ENCODE measurements at places on chromosomes 5 and 9.
A peak's percentile ranks its signal among the peaks of the same experiment; 100 is the strongest.

DNA sequence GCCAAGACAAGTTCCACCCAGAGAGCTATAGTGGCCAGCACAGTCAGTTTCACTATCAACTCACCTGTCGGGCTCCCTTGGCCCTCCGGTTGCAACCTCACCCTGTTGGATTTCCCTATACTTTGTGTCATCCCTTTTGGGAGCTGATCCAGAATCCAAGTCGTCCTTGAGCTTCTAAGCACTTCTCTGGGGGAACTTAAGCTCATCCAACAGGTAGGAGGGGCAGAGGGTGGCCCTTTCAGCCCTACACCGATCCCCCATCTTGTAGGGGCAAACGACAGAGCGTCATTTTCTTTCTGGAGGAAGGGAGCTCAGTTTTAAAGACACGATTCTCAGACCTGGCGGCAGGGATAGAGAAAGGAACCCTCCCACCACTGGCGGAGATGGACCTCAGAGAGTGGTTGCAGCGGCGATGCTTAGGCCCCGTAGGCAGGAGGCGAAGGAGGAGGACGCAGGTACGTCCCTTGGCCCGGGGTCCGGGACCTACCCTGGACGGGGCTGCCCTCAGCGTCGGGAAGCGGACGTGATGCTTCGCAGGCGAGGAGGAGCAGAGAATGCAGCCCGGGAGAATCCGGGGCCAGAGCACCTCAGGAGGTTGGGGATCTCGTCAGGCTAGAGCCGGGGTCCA lies 519 bp downstream of the ZER1 start:
- no peak for DNase-seq
- peak overlapping the region; percentile 86 for H3K27ac ChIP-seq
- H3K4me1 ChIP-seq: peaks cover 18% of the 10 kb centered on the region
- H3K4me3 ChIP-seq: peak overlapping the region; percentile 82
- no peaks in the 10 kb centered on the region for H3K27me3 ChIP-seq

DNA sequence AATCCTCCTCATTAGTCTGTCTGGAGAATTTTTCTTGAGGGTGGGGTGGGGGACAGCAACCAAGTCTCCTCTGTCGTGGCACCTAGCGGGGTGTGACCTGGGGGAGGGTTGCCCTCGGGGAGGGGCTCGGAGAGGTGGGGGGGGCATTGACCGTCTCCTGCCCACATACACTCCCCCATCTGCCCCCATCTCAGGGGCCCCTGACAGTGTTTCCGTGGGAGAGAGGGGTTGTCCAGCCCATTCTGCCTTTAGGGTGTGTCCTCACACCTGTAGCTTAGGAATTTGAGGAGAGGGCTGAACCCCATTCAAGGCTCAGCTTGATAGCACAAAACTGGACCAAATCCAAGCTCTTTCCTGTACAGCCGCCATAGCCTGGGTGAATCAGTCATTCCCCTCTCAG lies 5.9 kb upstream of the CXXC5 start:
- peaks cover 3% of the 10 kb centered on the region for H3K36me3 ChIP-seq
- H3K27me3 ChIP-seq: peaks cover 17% of the 10 kb centered on the region
- no peak overlapping the region for H3K27ac ChIP-seq
- H3K4me3 ChIP-seq: no peak overlapping the region
- DNase-seq: no peak

GRCh38 chr5:89313804-89314588 lies 431.0 kb upstream of the MEF2C start:
- H3K4me1 ChIP-seq: peaks cover 19% of the 10 kb centered on the region
- no peak overlapping the region for H3K4me3 ChIP-seq
- H3K27ac ChIP-seq: peak overlapping the region; percentile 61
- DNase-seq: peak; percentile 38
- no peaks in the 10 kb centered on the region for H3K27me3 ChIP-seq
- no peaks in the 10 kb centered on the region for H3K36me3 ChIP-seq

GRCh38 chr5:62413711-62414110 lies 1.1 kb downstream of the IPO11 start:
- no peaks in the 10 kb centered on the region for H3K27me3 ChIP-seq
- H3K27ac ChIP-seq: peak overlapping the region; percentile 85
- peaks cover 2% of the 10 kb centered on the region for H3K36me3 ChIP-seq
- H3K4me3 ChIP-seq: peak overlapping the region; percentile 90
- DNase-seq: no peak

- peaks cover 42% of the 10 kb centered on the region for H3K4me1 ChIP-seq
- no peak for DNase-seq
- H3K36me3 ChIP-seq: peaks cover 9% of the 10 kb centered on the region
- no peak overlapping the region for H3K27ac ChIP-seq
- H3K4me3 ChIP-seq: no peak overlapping the region
- H3K27me3 ChIP-seq: peaks cover 2% of the 10 kb centered on the region
Measured at GRCh38 chr9:134401391-134401790, 75.1 kb downstream of the RXRA start.

DNA sequence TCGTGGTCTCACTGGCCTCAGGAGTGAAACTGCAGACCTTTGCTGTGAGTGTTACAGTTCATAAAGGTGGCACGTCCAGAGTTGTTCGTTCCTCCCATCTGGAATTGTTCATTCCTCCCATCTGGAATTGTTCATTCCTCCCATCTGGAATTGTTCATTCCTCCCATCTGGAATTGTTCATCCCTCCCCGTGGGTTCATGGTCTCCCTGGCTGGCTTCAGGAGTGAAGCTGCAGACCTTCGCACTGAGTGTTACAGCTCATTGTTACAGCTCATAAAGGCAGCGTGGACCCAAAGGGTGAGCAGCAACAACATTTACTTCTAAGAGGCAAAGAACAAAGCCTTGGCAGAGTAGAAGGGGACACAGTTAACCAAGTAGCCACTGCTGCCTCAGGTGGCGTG lies 69.1 kb downstream of the GCNT1 start:
- H3K36me3 ChIP-seq: no peaks in the 10 kb centered on the region
- no peak overlapping the region for H3K27ac ChIP-seq
- no peak overlapping the region for H3K4me3 ChIP-seq
- peaks cover 2% of the 10 kb centered on the region for H3K4me1 ChIP-seq
- DNase-seq: no peak

- DNase-seq: no peak
- peaks cover 3% of the 10 kb centered on the region for H3K27me3 ChIP-seq
- no peaks in the 10 kb centered on the region for H3K4me1 ChIP-seq
- H3K27ac ChIP-seq: no peak overlapping the region
- no peaks in the 10 kb centered on the region for H3K36me3 ChIP-seq
- H3K4me3 ChIP-seq: no peak overlapping the region
Measured at GRCh38 chr5:122163121-122164069, 34.0 kb downstream of the ZNF474 start.

DNA sequence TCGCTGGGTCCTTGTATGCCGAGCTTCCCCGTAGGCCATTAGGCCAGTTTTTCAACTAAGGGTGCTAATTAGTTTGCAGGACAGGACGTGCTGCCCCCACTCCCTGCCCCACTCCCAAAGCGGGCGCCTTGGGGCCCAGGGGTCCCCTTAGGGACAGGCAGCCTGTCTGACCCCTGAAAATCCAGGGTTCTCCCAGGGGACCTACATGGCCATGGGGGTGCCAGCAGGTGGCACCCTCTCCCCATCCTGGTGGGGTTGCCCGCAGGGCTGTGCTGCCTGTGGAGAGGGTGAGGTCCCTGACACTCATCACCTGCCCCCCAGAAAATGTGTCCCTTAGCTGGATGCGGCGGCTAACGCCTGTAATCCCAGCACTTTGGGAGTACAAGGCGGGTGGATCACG lies 8.5 kb upstream of the CCDC187 start:
- no peaks in the 10 kb centered on the region for H3K4me1 ChIP-seq
- H3K36me3 ChIP-seq: no peaks in the 10 kb centered on the region
- H3K27ac ChIP-seq: no peak overlapping the region

- H3K27me3 ChIP-seq: no peaks in the 10 kb centered on the region
- no peak for DNase-seq
- no peaks in the 10 kb centered on the region for H3K4me1 ChIP-seq
- H3K36me3 ChIP-seq: no peaks in the 10 kb centered on the region
- H3K27ac ChIP-seq: no peak overlapping the region
Measured at GRCh38 chr9:133643978-133644760, 8.0 kb downstream of the DBH start.

DNA sequence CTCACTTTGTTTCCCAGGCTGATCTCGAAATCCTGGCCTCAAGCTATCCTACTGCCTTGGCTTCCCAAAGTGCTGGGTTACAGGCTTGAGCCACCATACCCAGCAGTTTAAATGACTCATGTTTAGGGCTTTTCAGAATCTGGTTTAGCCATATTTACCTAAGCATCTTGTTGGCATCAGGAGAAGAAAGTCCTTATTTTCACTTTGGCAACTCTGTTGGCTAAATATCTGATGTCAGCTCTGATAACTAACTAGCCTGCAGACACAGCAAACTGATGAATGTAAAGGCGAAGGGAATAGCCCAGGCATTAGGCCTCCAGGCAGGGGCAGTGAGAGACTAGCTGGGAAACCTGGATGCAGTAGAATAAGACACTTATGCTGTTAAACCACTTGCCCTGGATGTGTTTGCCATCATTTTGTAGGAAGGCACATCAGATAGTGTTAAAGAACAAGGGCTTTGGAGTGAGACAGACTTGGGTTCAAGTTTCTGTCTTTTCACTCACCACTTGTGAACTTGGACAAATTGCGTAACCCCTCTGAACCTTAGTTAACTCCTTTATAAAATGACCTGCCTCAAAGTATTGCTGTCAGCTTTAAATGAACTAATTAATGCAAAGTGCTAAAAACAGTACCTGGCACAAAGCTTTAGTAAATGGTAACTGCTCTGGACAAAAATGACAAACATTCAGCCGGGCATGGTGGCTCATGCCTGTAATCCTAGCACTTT lies 34.7 kb upstream of the GARNL3 start:
- H3K4me3 ChIP-seq: no peak overlapping the region
- peaks cover 7% of the 10 kb centered on the region for H3K4me1 ChIP-seq
- no peak overlapping the region for H3K27ac ChIP-seq
- peaks cover 10% of the 10 kb centered on the region for H3K27me3 ChIP-seq

DNA sequence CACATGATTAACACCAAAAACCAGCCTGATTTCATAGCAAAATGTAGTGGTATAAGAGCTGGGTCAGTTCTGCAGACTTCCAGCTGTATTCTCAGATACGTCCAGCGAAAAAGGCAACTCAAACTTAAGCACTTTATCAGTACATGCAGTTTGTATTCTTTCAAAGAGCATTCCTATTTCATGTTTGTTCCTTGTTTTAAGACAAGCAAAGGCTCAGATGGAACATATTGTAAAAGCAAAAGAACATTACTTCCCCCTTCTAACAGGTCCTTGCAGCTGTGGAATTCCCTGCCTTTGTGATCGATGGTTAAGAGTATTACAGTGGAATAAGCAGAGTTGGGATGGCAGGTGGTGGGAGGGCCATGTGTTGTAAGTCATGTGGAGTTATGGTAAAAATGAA lies 86.3 kb upstream of the GRHPR start:
- no peak overlapping the region for H3K27ac ChIP-seq
- H3K4me1 ChIP-seq: no peaks in the 10 kb centered on the region
- no peaks in the 10 kb centered on the region for H3K36me3 ChIP-seq
- no peak for DNase-seq

DNA sequence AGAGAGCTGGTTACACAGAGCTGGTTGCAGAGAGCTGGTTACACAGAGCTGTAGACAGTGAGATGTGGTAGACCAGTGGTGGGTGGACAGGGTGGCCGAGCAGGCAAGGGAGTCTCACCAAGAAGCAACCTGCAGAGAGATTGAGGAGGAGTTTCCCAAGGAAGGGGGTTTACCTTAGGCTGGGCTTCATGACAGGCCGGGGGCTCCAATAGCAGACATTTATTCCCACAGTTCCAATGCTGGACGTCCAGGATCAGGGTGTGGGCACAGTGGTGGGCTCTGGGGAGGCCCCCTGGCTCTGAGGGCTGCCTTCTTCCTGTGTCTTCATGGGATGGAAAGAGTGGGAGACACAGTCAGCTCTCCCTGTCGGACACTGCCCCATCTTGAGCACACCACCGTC lies 386.9 kb upstream of the IRX4 start:
- no peak for DNase-seq
- peaks cover 7% of the 10 kb centered on the region for H3K27me3 ChIP-seq

DNA sequence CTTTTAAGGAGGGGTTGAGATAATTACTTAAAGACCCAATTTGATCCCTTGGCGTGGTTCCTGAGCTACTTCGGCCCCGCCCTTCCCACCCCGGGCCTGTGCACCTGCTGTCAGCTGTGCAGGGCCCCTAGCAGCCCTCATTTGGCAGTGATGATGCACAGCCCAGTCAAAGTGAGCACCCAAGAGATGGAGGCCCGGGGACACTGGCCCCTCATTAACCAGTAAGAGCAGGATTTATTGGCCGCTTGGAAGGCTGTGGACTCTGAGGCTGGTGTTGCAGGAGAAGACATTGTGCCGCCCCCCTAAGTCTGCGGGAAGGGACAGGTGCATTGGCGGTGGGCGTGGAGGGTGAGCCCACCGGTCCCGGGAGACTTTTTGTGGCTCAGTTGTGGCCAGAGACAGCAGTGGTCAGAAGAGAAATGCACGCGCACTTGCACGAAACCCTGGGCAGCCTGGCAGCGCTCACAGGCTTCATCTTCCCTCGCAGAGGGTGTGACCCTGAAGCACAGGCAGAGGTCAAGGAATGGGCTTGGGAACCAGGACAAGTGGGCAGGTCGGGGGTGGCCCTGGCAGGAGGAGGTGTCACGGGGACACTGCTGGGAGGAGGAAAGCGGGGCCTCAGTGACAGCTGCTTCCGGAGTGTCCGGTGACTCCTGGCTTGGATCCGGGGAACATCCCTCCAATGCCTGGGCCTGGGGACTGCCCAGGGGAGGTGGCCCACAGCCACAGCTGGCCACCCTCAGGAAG lies 74.0 kb upstream of the RXRA start:
- DNase-seq: no peak
- H3K4me1 ChIP-seq: no peaks in the 10 kb centered on the region
- H3K4me3 ChIP-seq: no peak overlapping the region
- peaks cover 2% of the 10 kb centered on the region for H3K36me3 ChIP-seq
- H3K27me3 ChIP-seq: no peaks in the 10 kb centered on the region
- no peak overlapping the region for H3K27ac ChIP-seq

DNA sequence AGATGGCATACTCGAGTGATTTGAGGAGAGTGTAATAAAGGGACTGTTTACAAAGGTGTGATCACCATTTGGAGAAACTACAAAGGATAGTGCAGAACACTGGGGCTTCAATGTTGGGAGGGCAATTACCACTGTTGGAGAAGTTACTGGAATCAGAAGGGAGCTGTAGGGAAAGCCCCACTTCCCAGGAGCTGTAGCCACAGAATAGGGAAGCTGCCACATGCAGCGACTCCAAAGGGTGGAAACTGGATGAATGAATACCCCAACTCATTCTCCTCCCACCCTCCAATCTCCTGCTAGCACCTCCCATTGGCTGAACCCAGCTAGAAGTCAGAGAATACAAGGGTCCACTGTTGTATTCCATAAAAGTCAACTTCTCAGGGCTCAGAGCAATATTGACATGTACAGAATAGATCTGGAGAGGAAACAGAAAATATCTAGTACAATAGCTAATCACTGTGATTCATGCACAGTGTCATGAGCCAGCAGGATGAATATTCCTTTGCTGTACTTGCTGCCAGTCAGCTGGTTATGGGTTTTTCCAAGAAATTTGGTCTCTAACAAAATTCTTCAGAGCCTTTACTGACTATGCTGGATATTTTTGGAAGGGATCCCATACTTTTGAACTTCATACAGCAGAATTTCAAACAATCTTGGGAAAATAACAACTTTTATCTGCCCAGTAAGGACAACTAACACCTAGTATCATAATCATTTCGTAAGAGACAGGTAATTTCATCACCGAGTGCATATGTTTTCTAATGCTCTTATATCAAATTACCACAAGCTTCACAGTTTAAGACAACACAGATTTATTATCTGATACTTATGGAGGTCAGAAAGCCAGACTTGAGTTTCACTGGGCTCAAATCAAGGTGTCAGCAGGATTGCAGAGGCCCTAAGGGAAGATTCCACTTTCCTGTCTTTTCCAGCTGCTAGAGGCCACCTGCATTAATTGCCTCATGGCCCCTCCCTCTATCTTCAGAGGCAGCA lies 39.6 kb downstream of the PDCD1LG2 start:
- no peak overlapping the region for H3K27ac ChIP-seq
- no peak overlapping the region for H3K4me3 ChIP-seq
- no peaks in the 10 kb centered on the region for H3K36me3 ChIP-seq
- no peak for DNase-seq
- no peaks in the 10 kb centered on the region for H3K27me3 ChIP-seq
- peaks cover 3% of the 10 kb centered on the region for H3K4me1 ChIP-seq

Data from activated CD4-positive, alpha-beta T cell treated with anti-CD3 and anti-CD28 coated beads for 36 hours (primary cell).